ENCODE measurements at places on chromosomes 1 and 21. TPM values are rescaled to one million over a fixed set of nuclear protein-coding genes. Genes with fewer than 3 reads are reported as not detected.

Gene SELL
- polyA plus RNA-seq, result 0.33 TPM

- no peak for DNase-seq
- no peaks in the 10 kb centered on the region for H3K36me3 ChIP-seq
- H3K27me3 ChIP-seq, result no peaks in the 10 kb centered on the region
- no peak overlapping the region for H3K4me3 ChIP-seq
Measured at GRCh38 chr1:206737729-206738201, 32.8 kb upstream of the IL19 start.

GRCh38 chr1:9844106-9844505 is 20.3 kb upstream of the CLSTN1 start:
- no peaks in the 10 kb centered on the region for H3K27me3 ChIP-seq
- no peak overlapping the region for H3K27ac ChIP-seq
- peak; percentile 40 for DNase-seq
- no peak overlapping the region for H3K4me3 ChIP-seq

DNA sequence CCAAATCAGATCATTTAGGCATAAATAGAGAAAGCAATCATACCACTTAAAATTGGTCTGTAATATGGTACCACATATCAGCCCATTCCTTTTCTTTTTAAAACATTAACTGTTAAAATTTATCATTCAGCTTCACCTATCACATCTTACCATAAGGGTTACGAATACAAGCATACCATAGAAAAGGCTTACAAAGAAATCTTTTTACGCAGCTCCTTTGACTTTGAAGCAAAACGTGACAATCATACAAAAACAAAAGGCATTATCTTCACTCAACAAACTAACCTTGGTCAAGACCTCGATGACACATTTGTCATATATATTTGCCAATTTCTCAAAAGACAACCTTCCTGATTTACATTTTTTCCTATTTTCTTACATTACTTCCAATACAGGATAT is 169.0 kb downstream of the SMYD3 start:
- no peaks in the 10 kb centered on the region for H3K4me1 ChIP-seq
- no peaks in the 10 kb centered on the region for H3K27me3 ChIP-seq
- no peak overlapping the region for H3K27ac ChIP-seq
- no peaks in the 10 kb centered on the region for H3K36me3 ChIP-seq
- no peak for DNase-seq
